ENCODE measurements at places on chromosomes 1 and 21.

- H3K27me3 ChIP-seq: peaks cover 42% of the 10 kb centered on the region
- no peak overlapping the region for H3K4me3 ChIP-seq
- peaks cover 17% of the 10 kb centered on the region for H3K4me1 ChIP-seq
- no peak overlapping the region for H3K27ac ChIP-seq
These were observed 25.1 kb upstream of the RNF186 start for GRCh38 chr1:19840228-19840627.

DNA sequence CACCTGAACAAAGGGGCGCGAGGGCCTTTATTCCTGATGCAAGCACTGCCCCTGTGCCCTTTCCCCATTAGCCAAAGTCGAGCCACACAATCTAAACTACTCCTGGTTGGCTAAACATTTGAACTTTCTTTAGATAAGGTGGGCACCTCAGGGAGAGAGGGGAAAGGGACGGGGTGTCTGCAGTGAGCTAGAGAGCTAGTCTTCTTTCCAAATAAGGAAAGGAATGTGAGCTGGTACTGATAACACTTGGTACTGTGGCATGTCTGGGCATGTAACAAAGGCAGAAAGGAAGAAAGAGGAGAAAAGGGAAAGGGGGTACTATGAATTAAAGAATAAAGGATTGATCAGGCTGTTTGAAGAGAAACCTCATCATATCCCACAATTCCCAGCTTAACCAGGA, 62.8 kb downstream of the OVGP1 start:
- no peak overlapping the region for H3K4me3 ChIP-seq
- peaks cover 7% of the 10 kb centered on the region for H3K27me3 ChIP-seq
- H3K36me3 ChIP-seq: no peaks in the 10 kb centered on the region
- no peak overlapping the region for H3K27ac ChIP-seq
- no peaks in the 10 kb centered on the region for H3K4me1 ChIP-seq
- DNase-seq: no peak

GRCh38 chr1:89633248-89633799, 404 bp downstream of the LRRC8C start:
- H3K4me1 ChIP-seq: peaks cover 71% of the 10 kb centered on the region
- H3K4me3 ChIP-seq: peak overlapping the region; percentile 85
- H3K27me3 ChIP-seq: no peaks in the 10 kb centered on the region
- peaks cover 48% of the 10 kb centered on the region for H3K36me3 ChIP-seq
- H3K27ac ChIP-seq: peak overlapping the region; percentile 84
- peak; percentile 62 for DNase-seq

DNA sequence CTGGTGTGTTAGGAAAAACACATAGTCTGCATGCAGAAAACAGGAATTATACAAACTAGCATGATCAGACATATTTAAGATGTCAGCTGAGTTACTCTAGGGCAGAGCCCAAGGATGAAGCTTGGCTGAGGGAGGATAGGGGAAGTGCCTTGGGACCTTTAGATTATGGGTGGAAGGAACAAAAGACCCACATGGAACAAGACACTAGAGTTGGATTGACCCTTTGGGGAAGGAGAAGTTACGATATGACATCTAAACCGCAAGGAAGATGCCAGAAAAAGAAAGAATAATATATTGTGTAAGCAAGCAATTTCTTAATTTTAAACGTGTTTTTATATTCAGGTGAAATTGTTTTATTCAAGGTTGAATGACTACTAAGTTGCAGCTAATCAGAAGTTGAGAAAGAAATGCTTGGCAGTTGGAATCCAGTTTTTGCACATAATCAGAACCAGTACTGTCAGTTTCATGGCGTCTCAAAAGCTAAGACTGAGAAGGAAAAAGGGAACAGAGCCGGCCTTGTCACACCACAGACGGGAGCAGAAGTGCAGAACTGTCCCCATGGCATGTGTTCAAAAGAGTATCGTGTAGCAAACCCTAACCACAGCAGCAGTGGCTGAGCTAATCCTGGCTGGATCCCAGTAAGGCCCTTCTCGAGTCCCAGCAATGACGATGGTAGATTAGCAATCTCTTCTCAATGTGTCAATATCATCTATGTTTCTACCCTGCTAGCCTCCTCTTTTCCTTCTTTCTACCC, 31.2 kb upstream of the IFNAR2 start:
- no peak overlapping the region for H3K4me3 ChIP-seq
- no peaks in the 10 kb centered on the region for H3K36me3 ChIP-seq
- H3K27ac ChIP-seq: no peak overlapping the region
- H3K4me1 ChIP-seq: peaks cover 23% of the 10 kb centered on the region

DNA sequence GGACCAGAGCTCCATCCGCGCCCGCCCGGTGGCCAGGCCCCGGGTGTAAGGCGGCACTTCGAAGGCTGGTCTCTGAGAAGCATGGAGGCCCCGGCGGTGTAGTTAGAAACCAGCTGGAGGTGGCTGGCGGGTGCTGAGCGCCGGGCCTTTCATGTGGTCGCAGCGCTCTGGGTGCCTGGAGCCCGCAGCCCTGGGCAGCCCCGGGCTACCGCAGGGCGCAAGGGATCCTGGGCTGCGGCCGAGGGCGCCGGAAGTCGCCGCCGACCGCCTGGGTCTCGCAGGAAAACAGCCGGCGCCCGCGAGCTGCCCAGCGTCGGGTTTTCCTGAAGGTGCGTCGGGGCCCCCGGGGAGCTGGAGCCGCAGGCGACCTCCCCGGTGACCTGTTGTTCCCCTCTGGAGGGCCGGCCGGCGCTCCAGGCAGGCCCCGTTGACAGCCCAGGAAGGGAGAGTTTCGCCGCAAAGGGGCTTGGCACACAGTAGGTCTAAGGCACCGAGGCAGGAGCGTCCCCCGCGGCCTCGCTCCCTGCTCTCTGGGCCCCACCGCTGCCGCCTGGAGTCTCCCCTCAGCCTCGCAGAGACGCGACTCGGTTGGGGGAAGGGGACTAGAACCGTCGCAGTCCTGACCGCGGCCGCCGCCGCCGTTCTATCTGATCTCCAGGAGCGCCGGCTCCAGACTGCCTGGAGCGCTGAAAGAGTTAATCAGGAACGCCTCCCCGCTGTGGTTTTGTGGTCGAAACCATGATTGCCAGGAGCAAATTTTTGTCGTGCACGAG, 2.7 kb downstream of the GRHL3 start:
- peaks cover 39% of the 10 kb centered on the region for H3K4me1 ChIP-seq
- peak overlapping the region; percentile 88 for H3K27ac ChIP-seq

DNA sequence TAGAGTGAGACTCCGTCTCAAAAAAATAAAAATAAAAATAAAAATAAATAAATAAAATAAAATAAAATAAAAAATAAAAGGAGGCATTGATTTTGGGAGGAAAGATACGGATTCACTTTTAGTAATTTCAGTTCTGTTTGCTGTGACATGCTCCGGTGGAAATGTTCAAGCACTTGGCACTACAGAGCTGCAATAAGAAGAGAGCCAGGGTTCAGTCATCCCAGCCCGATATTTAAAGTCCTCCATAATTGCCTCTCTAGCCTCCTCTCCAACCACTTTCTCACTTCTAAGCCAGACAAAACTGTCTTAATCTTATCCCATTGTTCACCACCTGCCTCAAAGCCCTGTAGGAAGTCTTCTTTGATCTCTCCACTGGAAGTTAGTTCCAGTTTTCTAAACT, 55.0 kb upstream of the MACF1 start:
- H3K27me3 ChIP-seq: no peaks in the 10 kb centered on the region
- H3K4me3 ChIP-seq: no peak overlapping the region
- H3K4me1 ChIP-seq: peaks cover 2% of the 10 kb centered on the region
- no peak overlapping the region for H3K27ac ChIP-seq
- no peak for DNase-seq

GRCh38 chr1:1356796-1357401, 1.5 kb downstream of the MXRA8 start:
- H3K27me3 ChIP-seq: peaks cover 24% of the 10 kb centered on the region
- no peak overlapping the region for H3K27ac ChIP-seq
- no peak overlapping the region for H3K4me3 ChIP-seq
- DNase-seq: no peak

DNA sequence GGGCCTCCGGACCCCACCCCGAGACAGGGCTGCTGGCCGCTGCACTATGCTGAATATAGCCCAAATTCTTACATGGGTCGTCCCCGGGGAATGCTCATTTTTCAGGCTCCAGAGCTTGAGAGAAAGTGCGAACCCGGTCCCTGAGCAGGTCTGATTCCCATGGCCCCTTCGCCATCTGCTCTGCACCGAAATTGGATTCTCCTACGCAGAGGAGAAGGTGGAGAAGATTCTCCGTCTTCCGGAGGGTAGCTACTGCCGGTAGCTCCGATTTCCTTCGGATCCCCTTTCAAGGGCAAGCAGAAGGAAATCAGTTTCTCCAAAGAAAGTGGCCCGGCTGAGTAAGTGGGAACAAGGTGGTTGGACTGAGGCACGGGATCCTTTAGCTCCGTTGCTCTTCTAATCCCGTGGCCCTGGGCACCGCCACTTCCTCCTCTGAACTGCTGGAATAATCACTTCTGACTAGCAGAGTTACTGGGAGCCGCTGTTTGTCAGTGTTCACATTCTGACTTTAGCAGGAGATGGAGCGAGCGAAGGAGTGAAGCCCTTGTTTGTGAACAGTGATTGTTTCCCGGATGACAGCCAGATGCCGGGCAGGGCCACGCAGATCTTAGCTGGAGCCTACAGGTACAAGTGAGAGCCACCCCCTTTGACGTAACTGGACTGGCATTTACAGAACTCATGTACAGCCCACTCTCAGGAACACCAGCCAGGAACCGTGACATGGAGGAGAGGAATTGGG, 1.1 kb upstream of the ZNF496 start:
- no peak for DNase-seq
- peak overlapping the region; percentile 65 for H3K27ac ChIP-seq
- H3K4me1 ChIP-seq: peaks cover 31% of the 10 kb centered on the region
